ENCODE measurements at places on chromosomes 7 and 10. TPM values are rescaled to one million over a fixed set of nuclear protein-coding genes. Genes with fewer than 3 reads are reported as not detected.

- DNase-seq: no peak
These were observed 331.4 kb upstream of the MGMT start for GRCh38 chr10:129135624-129136023.

GRCh38 chr7:38506756-38507155, 124.4 kb downstream of the AMPH start:
- DNase-seq: no peak

DNA sequence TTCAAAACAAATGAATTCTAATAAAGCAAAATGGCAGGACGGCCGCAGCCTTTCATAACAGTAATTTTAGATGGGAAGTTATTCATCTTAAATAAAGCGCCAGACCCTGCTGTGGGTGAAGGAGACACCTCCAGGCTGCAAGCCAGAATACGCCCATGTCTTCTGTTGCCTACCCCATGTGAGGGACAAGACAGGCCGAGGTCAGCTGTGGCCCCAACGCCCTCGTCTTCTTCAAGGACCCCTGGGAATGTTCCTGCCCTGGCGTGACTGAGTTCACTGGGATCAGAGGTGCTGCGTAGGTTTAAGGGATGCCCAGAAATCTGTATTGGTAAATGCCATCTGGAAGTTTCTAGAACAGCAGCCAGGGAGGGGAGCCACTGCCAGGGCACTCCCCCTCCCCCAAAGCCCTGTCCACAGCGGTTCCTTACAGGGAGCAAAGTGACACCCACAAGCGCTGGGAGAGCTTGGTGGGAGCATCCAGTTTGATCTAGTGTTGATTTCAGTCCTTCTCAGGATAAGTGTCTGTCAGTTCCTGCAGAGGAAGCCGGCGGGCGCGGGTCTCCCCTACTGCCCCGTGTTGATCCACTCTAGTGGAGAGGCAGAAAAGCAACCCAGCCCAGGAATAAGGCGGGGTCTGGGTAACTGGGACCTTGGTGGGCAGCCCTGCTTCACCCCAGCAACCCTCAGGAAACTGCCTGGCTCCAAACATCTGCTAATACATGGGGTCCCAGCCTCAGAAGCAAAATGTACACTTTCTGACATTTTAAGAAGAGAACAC, 20.6 kb downstream of the PAPOLB start:
- DNase-seq: no peak

DNA sequence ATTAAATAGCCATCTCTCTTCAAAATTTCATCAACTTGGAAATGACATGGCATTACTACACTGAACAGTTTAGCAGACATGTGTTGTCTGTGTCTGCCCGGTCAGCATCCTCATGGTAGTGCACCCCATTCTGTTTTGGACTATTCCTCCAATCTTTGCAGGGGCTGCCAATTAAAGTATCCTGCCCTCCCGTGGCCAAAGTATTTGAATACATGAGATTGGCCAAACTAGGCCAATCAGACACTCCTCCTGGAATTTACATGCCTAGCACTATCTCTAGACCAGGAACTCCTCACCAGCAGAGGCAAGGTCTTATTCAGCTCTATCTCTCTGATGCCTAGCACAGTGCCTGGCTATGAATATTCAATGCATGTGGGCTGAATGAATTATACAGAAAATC, 4.4 kb downstream of the SHTN1 start:
- DNase-seq: no peak

DNA sequence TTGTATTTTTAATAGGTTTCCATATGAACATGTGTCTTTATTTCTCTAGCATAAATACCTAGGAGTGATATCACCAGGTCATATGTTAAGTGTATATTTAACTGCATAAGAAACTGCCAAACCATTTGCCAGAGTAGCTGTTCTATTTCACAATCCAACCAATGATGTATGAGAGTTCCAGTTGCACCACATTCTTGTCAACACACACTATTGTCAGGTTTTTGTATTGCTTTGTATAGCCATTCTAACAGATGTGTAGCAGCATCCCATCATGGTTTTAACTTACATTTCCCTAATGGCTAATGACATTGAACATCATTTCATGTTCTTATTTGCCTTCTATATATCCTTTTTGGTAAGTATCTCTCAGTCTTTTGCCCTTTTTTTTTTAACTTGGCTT, 4.1 kb downstream of the CUZD1 start:
- DNase-seq: no peak

DNA sequence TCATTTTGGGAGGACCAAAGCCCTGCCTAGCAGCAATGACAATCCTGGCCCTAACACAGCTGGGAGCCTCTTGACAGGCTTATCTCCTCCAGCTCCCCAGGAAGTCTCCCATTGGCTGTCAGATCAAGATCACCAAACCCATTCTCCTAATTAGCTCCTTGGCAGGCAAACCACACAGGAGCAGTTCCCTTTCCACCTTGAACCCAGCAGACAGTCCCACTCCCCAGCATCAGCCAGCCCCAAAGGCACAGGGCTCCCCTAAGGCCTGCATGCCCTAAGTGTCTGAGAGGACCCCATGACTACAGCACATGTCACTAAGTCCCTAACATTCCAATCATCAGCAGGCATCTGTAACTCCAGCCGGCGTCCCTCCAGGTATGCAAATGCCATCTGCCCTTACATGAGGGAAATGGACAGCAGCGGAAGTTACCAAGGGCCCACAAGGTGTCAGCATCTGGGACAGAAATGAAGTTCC, 348.5 kb downstream of the KCNMA1 start:
- no peak for DNase-seq

ADIRF gene
- total RNA-seq: 143 TPM

NODAL gene
- total RNA-seq: not detected

UBTD1 gene
- total RNA-seq: 22.6 TPM

NUTM2E gene
- total RNA-seq: not detected
